MG63 (cell line): ENCODE measurements at places on chromosomes 4 and X. TPM values are rescaled to one million over a fixed set of nuclear protein-coding genes. Genes with fewer than 3 reads are reported as not detected.

The ABCG2 gene
- total RNA-seq = 1.8 and 2.2 TPM in 2 replicates

The TCEAL7 gene
- not detected in 2 replicates for total RNA-seq

The SYTL4 gene
- total RNA-seq = 0.17 and 0.23 TPM in 2 replicates

The SULT1B1 gene
- 0.03 TPM in 1 of 2 replicates, not detected in the other for total RNA-seq

The TLR3 gene
- 7.4 and 7.7 TPM in 2 replicates for total RNA-seq

The GAB3 gene
- total RNA-seq = 1.2 and 10.7 TPM in 2 replicates
